A172 (cell line): ENCODE measurements at places on chromosomes 1 and 21. TPM values are rescaled to one million over a fixed set of nuclear protein-coding genes. Genes with fewer than 3 reads are reported as not detected.

IFI44L gene
- 0.29 and 2.6 TPM in 2 replicates for total RNA-seq

ELF3 gene
- total RNA-seq: 8.9 and 39.4 TPM in 2 replicates

DNA sequence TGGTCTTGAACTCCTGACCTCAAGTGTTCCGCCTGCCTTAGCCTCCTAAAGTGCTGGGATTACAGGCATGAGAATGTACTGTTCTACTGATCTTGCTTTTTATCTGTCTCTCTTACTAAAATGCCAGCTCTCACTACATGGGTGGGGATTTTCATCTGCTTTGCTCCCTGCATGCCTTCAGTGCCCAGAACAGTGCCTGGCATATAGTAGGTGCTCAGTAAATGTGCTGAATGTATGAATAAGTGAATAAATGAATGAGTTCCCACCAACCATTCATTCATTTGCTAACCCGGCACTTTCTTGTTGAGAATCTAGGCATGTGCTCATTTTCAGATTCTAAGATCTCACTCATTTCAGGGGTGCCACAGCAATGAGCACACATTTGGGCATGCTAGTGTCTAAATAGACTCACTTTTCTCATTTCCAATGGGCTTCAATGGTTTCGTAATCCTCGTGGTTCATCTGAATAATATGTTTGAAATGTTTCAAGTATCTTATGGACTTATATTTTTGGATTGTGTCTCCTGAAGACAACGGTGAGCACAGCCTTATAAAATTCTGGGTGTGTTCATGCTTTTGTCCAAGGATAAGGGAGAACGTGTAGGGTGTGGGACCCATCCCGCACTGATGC, 7.6 kb downstream of the DHRS3 start:
- no peak for DNase-seq

- no peak for DNase-seq
Measured at GRCh38 chr1:73813236-73813635, 384.7 kb downstream of the LRRIQ3 start.

DNA sequence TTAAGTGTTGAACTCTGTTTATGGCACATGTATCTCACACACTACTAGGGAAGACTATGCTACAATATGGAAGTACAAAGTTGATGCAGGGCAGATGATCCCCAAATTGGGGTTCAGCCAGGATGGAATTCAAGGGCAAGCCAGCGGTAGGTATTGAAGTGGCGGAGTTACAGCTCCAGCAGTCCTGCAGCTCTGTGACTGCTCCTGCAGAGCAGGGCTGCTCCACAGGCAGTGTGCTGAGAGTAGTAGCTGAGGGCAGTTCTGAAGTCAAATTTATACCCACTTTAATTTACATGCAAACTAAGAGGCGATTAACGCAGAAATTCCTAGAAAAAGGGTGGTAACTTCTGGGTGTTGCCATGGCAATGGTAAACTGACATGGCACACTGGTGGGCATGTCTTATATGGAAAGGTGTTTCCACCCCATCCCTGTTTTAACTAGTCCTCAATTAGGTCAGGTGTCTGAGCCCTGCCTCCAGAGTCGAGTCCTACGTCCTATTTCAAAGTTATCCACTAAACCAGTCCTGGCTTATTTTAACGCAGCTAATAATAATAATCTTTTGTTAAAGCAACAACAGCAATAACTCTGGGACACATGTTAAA, 20.6 kb upstream of the CENPF start:
- DNase-seq: no peak

- no peak for DNase-seq
Measured at GRCh38 chr1:151888972-151889570, 20.2 kb downstream of the THEM4 start.

GRCh38 chr1:216827251-216827650, 104.0 kb upstream of the ESRRG start:
- DNase-seq: no peak

DNA sequence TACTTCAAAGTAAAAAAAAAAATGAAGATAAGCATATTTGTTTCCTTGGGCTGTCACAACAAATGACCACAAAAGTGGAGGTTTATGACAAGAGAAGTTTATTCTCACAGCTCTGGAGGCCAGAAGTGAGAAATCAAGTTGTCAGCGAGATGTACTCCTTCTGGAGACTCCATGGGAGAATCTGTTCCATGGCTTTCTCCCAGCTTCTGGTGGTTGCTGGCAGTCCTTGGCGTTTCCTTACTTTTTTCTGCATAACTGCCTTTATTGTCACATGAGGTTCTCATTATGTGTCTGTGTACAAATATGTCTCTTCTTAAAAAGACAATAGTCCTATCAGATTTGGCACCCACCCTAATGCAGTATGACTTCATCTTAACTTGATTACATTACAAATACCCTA, 398.3 kb downstream of the KCNT2 start:
- DNase-seq: no peak

DNA sequence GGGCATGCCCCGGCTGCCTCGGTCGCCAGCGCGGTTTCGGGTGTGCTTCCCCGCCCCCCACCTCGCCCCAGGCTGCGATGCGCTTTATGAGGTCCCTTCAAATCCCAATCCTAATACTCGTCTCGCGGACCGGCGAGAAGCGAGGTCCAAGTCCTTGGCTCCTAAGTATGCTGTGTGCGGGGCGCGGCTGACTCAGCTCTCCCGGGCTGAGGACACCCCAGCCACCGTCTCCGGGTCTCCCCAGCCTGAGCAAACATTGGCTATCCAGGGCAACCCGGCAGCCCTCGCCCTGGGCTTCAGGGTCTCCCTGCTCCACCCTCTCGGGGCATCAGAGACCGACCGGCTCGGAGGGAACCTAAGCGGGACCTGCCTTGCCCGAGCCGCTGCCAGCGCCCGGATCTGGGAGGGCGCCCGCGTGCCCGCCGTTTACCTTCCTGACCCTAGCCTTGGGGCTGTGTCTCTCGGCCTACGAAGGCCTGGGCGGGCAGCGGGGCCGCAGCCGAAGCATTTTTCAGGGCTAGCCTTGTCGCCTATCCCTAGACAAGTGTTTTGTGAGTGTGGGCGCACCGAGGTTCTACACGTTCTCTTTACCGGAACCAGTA, 1.2 kb downstream of the ITPKB start:
- DNase-seq: no peak

DNA sequence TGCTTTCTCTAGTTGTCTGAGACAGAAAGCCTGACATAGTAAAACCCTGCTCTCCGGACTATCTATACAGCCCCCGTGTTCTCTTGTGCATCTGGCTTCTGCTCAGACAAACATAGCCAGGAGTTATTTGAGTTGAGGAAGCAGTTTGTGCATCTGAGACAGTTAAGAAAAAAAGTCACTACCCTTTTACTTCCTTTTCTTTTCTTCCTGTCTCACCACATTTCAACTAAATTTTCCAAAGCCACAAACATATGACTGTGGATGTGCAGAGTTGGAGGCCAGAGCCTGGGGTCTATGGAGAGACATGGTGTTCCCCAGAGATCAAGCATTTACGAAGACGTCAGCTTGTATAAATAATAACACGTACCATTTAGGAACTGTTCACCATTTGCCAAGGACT, 158.5 kb upstream of the FGGY start:
- DNase-seq: no peak

- no peak for DNase-seq
Measured at GRCh38 chr1:58457023-58457635, 89.4 kb downstream of the OMA1 start.

DNA sequence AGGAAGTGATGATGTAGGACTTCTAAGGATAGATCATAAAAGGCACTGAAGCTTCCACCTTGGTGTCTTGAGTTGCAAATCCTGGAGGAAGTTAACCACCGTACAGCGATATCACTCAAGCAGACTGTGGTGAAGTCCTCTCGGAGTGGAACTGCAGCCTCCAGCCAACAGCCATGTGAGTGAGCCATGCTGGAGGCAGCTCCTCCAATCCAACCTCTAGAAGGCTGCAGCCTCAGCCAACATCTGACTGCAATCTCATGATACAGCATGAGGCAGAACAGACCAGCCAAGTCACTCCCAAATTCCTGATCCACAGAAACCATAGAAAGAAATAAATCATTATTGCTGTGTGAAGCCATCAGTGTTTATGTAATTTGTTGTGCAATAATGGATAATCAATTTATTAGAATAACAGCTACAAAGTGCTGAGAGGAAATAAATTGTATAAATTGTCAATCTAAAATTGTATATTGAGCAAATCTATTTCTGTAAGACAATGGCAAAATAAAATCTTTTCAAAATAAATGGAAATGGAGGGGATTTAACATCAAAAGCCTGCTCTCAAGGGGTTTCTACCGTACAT, 65.0 kb downstream of the PRSS38 start:
- DNase-seq: no peak

- DNase-seq: no peak
Measured at GRCh38 chr1:229557200-229557850, 1.2 kb downstream of the ABCB10 start.

- no peak for DNase-seq
Measured at GRCh38 chr1:206014601-206015000, 9.1 kb downstream of the CTSE start.
